ENCODE measurements at places on chromosomes 4 and X. TPM values are rescaled to one million over a fixed set of nuclear protein-coding genes. Genes with fewer than 3 reads are reported as not detected.

MAB21L2 gene
- polyA plus RNA-seq, result 7.6 TPM

HTR2C gene
- polyA plus RNA-seq, result not detected

NPY1R gene
- not detected for polyA plus RNA-seq

GRCh38 chrX:153214934-153215333, 35.9 kb downstream of the MAGEA1 start:
- DNase-seq, result no peak

GRCh38 chrX:103628386-103629317, at the start of gene TCEAL1:
Gene TCEAL1 (plus strand): TSS chrX:103628975. CDS start chrX:103629917, 942 bp downstream.
- DNase-seq, result peak; percentile 27

- DNase-seq, result no peak
These were observed 467.5 kb upstream of the CT83 start for GRCh38 chrX:116930311-116930710.

DNA sequence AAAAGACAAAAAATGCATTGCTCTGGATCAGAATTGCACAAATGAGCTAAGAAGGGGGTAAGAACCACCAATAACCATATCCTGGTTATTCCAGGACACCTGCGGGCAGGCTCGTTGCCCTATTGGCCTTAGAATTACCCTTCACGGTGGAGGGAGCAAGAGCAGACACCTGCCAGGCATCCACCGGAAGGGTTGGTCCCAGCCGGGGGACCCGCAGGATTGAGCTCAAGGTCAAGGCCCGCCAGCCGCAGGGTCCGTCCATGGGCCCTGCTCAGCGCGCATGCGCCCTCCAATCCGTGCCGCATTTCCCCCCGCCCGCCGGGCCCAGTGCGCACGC, 575 bp downstream of the SLC25A6 start:
- no peak for DNase-seq

GRCh38 chrX:47283015-47283771, 50.4 kb downstream of the USP11 start:
- peak; percentile 65 for DNase-seq

DNA sequence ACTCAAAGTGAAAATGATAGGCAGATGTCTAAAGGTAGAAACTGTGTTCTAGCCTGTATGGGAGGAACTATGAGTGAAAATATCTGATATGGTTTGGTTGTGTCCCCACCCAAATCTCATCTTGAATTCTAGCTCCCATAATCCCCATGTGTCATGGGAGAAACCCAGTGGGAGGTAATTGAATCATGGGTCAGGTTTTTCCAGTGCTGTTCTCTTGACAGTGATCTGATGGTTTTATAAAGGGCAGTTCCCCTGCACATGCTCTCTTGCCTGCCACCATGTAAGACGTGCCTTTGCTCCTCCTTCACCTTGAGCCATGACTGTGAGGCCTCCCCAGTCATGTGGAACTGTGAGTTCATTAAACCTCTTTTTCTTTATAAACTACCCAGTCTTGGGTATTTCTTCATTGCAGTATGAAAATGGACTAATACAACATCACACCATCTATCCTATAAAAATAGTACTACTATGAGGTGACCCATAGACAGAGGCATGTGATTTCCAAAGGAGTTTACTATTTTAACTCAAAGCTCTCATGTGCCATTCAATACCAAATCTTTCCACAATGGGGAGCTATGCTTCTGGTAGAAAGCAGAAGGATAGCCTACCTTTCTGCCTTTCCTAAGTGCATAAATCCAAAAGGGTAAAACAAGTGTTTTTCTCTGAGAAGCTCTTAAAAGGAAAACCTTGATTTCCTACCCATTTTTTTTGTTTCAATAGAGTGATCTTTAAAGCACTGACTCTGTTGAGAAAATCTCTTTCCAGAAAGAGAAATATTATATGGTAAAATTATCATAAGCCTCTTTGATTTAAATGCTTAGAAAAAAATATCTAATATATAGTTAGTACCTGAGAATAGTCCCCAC, 38.8 kb downstream of the SEC31A start:
- peak; percentile 49 for DNase-seq

GRCh38 chr4:24252121-24252520, 332.2 kb downstream of the DHX15 start:
- DNase-seq, result no peak

DNA sequence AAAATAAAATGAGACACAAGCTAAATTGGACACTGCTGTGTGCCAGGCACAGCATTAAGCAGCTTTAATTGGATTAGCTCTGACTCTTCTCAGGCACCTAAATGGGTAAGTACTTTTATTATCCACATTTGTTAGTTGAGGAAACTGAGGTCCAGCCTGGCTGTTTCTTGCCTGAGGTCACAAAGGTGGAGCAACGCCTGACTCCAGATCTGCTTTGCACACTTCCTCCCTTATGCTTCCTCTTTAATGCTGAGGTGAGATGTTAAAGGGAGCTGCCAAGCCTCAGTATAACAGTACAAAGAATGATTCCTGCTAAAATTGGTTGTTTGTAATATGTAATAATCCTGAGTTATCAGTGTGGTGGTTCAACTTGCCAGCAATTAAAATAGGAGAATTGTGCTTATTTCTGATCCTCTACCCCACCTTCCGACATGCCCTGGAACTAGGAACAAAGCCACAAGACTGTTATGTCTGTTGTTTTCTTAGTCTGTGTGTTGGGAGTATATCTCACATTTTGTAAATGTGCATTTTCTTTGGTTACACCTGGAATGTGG, 74.4 kb downstream of the AFF1 start:
- no peak for DNase-seq

All from IMR-90 (cell line).